ENCODE measurements at places on chromosomes 4 and X. TPM values are rescaled to one million over a fixed set of nuclear protein-coding genes. Genes with fewer than 3 reads are reported as not detected.
A peak's percentile ranks its signal among the peaks of the same experiment; 100 is the strongest.

PQBP1 gene
- 71.9 TPM for total RNA-seq

GLA gene
- total RNA-seq = 17.5 TPM

PCDH7 gene
- total RNA-seq = 38.1 TPM

MAGEC1 gene
- total RNA-seq = not detected

DNA sequence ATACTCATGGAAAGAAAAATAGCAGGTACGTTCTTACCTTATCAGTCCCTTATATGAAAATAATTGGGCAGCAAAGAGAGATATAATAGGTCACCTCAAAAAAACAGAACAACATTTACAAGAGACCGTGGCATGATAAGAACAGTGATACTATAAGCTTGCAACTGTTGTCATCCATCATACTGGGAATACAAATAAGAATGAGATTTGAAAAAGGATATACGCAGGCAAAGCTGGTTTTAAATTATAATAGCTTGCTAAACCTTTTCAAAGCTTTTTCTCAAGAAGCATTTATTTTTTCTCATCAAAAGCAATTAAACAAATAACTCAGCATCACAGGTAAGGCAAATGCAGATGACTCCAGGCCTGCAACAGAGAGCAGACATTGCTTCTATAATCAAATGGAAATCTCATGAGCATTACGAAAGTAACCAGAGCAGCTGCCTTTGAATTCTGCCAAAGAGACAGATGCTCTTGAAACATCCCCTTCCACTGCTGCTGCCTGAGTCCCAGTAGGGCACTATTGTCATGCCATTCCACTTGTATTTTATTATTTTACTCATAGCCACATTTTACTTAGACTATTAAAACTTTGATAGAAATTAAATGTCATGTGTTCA, 620.6 kb upstream of the GNPDA2 start:
- no peaks in the 10 kb centered on the region for H3K36me3 ChIP-seq
- no peak for DNase-seq
- no peak overlapping the region for H3K27ac ChIP-seq
- no peaks in the 10 kb centered on the region for H3K27me3 ChIP-seq
- H3K4me3 ChIP-seq = no peak overlapping the region

GRCh38 chr4:41571422-41571821, 33.5 kb downstream of the LIMCH1 start:
- no peaks in the 10 kb centered on the region for H3K36me3 ChIP-seq
- no peak overlapping the region for H3K4me3 ChIP-seq
- H3K4me1 ChIP-seq = peaks cover 16% of the 10 kb centered on the region

GRCh38 chr4:106503116-106504050, 134.8 kb upstream of the GIMD1 start:
- no peak overlapping the region for H3K4me3 ChIP-seq
- DNase-seq = no peak
- H3K36me3 ChIP-seq = no peaks in the 10 kb centered on the region
- H3K27ac ChIP-seq = no peak overlapping the region
- no peaks in the 10 kb centered on the region for H3K27me3 ChIP-seq
- no peaks in the 10 kb centered on the region for H3K4me1 ChIP-seq

DNA sequence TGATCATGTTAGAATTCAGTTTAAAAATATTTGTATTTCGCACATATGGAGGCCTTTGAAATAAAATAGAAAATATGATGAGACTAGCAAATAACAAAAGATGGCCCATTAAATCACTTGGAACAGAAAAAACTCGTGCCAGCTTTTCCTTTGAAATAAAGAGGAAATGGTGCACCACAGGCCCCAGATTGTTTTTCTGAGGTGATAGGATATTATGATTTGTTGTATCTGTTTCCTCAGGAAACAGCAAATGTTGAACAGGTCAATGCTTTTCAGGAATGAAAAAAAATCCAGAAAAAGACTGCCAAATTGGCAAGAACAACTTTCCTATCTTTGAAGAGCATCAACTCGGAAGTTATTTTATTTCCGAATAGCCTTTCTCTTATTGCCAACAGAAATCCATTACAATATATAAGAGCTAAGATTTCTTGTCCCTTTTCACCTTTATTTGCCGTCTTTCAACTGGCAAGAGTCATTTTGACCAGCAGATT, at the start of gene SMR3B:
Gene SMR3B, plus strand, starts transcription at position 441 of the 491 bp plus-strand sequence. CDS start 1,380 bp downstream, outside the sequence.
- H3K27ac ChIP-seq = no peak within 1 kb of the TSS
- no peaks in the 10 kb centered on the region for H3K36me3 ChIP-seq
- H3K4me1 ChIP-seq = no peaks in the 10 kb centered on the region
- H3K4me3 ChIP-seq = no peak within 1 kb of the TSS
- no peak for DNase-seq
- no peaks in the 10 kb centered on the region for H3K27me3 ChIP-seq

DNA sequence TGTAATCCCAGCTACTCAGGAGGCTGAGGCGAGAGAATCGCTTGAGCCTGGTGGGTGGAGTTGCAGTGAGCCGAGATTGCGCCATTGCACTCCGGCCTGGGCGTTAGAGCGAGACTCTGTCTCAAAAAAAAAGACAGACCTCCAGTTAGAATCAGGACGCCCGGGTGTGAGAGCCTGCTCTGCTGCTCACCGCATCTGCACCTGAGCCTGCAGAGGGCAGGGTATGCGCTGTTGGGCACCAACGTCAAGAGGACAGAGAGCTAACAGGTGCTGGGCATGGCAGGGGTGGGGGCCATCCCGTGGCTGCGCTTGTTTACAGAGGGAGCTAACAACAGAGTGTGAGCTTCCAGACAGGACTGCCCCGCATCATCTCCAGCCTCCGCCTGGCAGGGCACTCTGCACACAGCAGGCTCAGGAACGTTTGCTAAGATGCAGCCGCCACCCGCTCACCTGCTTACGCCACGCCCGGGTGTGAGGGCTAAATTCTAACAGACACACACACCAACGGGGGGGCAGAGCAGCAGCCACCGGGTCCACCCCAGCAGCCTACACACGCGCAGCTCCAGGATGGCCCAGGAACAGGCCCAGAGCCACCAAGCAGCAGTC, 50.0 kb upstream of the CPLX1 start:
- no peak overlapping the region for H3K4me3 ChIP-seq
- H3K4me1 ChIP-seq = no peaks in the 10 kb centered on the region
- DNase-seq = no peak
- no peak overlapping the region for H3K27ac ChIP-seq

DNA sequence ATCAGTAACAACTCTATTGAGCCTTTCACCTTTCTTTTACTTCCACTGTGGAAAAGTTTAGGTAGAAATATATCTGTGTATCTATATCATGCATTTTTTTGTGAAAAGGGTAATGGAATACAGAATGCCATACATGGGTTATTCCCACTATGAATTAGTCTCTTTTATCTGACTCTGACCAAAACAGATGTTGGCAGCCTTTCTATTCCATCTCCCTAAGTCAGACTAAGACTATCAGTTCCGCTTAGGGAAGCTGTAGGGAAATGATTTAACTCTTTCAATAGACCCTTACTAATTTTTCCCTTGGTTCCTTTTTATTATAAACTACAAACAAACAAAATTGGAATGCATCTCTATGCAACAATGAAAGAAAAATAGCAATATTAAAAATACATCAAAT, 92.3 kb upstream of the LEF1 start:
- H3K4me3 ChIP-seq = no peak overlapping the region
- H3K36me3 ChIP-seq = no peaks in the 10 kb centered on the region
- no peak for DNase-seq
- no peak overlapping the region for H3K27ac ChIP-seq
- H3K27me3 ChIP-seq = no peaks in the 10 kb centered on the region

- H3K36me3 ChIP-seq = peaks cover 4% of the 10 kb centered on the region
- no peak overlapping the region for H3K4me3 ChIP-seq
- H3K27ac ChIP-seq = no peak overlapping the region
- peaks cover 19% of the 10 kb centered on the region for H3K4me1 ChIP-seq
Measured at GRCh38 chr4:6929339-6929811, 19.7 kb downstream of the TBC1D14 start.

DNA sequence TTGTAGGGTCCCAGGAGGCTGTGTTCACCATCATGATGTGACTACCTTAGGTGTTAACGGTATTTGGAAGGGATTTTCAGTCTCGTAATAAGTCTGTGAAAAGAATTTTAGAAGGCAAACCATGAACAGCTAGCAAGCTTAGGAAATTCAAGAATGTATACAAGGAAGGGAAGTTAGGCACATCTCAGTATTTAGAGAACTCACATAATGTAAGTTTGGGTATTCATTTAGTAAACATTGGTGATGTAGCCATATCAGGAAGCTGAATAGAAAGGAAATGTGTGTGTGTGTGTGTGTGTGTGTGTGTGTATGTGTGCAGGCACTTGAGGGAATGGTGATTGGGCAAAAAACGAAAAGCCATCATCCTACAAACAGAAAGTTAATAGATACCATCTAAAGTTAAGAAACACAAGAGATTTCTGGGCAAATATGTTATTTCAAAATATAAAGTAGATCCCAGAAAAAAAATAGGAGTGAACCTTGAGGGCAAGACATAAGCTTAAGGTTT, 34.7 kb upstream of the PRKX start:
- H3K4me1 ChIP-seq = no peaks in the 10 kb centered on the region
- DNase-seq = no peak
- H3K36me3 ChIP-seq = no peaks in the 10 kb centered on the region
- H3K27me3 ChIP-seq = no peaks in the 10 kb centered on the region

DNA sequence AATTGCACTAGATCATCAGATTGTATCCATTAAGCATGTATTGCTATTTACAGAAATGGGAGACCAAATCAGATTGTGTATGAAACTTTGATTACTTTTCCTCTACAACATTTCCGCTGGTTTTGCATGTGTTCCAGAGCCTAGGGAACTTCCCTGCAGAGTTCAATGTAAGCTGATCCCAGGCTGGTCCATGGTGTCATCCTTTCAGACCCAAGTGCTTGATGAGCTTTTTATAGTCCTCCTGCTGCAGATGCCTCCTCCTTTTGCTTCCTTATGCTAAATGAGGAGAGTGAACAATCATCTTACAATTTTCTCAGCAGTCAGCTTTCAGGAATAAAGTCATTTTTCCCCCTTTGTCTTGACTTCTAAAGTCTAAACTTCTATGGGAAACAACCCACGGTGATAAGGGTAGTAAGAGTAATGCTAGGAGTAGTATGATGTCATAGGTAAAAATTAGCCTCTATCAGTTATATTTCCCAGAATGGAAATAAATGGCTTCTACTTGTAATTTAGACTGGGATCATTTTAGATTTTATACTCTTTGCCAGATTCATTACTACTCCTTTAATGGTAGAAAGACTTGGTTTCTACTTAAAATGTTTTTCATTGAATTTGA, 55.1 kb upstream of the SLC4A4 start:
- no peak for DNase-seq
- H3K36me3 ChIP-seq = no peaks in the 10 kb centered on the region
- H3K27me3 ChIP-seq = no peaks in the 10 kb centered on the region

GRCh38 chrX:133676344-133677122, 261.2 kb upstream of the GPC4 start:
- H3K4me3 ChIP-seq = no peak overlapping the region
- H3K36me3 ChIP-seq = no peaks in the 10 kb centered on the region
- no peak for DNase-seq
- H3K27ac ChIP-seq = no peak overlapping the region
- no peaks in the 10 kb centered on the region for H3K4me1 ChIP-seq

GRCh38 chr4:158599150-158599549, 72.5 kb downstream of the C4orf46 start:
- no peaks in the 10 kb centered on the region for H3K4me1 ChIP-seq
- no peak for DNase-seq

- no peak for DNase-seq
- no peaks in the 10 kb centered on the region for H3K4me1 ChIP-seq
Measured at GRCh38 chr4:166498546-166498945, 625.5 kb downstream of the TLL1 start.

DNA sequence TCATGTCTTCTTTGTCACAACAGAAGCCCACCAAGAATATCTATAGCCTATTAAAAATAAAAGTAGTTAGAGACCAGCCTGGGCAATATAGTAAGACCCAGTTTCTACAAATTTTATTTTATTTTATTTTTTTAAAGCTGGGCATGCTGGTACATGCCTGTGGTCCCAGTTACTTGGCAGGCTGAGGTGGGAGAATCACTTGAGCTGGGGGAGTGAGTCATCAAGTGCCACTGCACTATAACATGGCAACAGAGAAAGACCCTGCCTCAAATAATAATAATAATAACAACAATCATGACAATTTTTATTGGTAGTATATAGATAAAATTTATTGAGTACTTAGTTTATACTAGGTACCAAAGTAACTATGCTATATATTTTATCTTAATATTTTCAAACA, 93.0 kb upstream of the NPFFR2 start:
- no peaks in the 10 kb centered on the region for H3K36me3 ChIP-seq
- H3K4me1 ChIP-seq = no peaks in the 10 kb centered on the region
- no peak overlapping the region for H3K4me3 ChIP-seq
- no peak overlapping the region for H3K27ac ChIP-seq
- no peak for DNase-seq
- no peaks in the 10 kb centered on the region for H3K27me3 ChIP-seq

DNA sequence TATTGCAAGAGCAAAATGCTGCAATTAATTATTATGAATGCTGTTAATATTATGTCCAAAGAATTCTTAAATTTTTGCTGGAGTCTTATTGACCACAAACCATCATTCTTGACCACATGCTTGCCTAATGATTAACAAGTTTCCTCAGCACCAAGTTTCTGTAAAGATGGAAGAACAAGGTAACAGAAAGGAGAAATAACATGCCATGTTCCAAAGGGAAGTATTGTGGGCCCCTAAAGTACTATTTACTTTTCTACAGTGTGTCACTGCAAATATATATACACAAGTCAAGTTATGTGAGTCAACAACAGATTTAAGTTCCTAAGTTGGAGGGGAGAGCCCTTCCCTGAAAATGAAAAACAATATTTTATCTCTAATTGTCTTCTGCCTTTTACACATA, 20.6 kb downstream of the FAM47E start:
- no peaks in the 10 kb centered on the region for H3K4me1 ChIP-seq
- no peaks in the 10 kb centered on the region for H3K36me3 ChIP-seq
- no peak for DNase-seq
- no peaks in the 10 kb centered on the region for H3K27me3 ChIP-seq
- H3K27ac ChIP-seq = no peak overlapping the region

- no peaks in the 10 kb centered on the region for H3K4me1 ChIP-seq
- H3K27ac ChIP-seq = no peak overlapping the region
- no peaks in the 10 kb centered on the region for H3K36me3 ChIP-seq
- no peaks in the 10 kb centered on the region for H3K27me3 ChIP-seq
- no peak for DNase-seq
- H3K4me3 ChIP-seq = no peak overlapping the region
Measured at GRCh38 chr4:102007959-102008425, 217.5 kb downstream of the BANK1 start.

- H3K4me1 ChIP-seq = no peaks in the 10 kb centered on the region
- no peaks in the 10 kb centered on the region for H3K27me3 ChIP-seq
- H3K36me3 ChIP-seq = no peaks in the 10 kb centered on the region
- no peak overlapping the region for H3K4me3 ChIP-seq
- DNase-seq = no peak
Measured at GRCh38 chr4:76061982-76062381, 12.5 kb upstream of the ART3 start.

GRCh38 chr4:139083607-139083955, 68.0 kb downstream of the NOCT start:
- no peaks in the 10 kb centered on the region for H3K27me3 ChIP-seq
- peak overlapping the region; percentile 65 for H3K4me3 ChIP-seq
- DNase-seq = peak; percentile 86
- peak overlapping the region; percentile 93 for H3K27ac ChIP-seq
- H3K4me1 ChIP-seq = peaks cover 23% of the 10 kb centered on the region

Data from suprapubic skin (tissue), 4 donors.